ENCODE measurements at places on chromosomes 7 and 10.

DNA sequence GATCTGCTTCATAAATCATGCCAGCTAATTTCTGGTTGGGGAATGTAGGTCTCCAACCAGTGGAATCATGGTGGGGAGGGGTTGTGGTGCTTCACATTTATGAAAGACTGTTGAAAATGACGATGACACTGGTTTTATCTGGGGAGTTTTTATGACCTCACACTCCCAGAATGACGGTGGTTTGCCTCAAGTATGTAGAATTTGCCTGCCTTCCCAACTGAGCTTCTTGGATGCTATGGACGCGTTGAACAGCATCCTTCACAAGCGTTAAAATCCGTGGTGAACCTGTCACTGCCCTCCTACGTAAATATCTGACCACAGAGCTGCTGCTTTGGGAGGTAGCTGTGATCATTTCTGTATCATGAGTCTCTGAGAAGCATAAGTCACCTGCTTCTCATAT is 3.3 kb downstream of the INSYN2A start:
- DNase-seq: no peak

- DNase-seq: no peak
Observed at GRCh38 chr10:84344526-84344925, 16.1 kb downstream of the CCSER2 start.

- no peak for DNase-seq
Observed at GRCh38 chr7:155587486-155587885, 41.1 kb upstream of the CNPY1 start.

DNA sequence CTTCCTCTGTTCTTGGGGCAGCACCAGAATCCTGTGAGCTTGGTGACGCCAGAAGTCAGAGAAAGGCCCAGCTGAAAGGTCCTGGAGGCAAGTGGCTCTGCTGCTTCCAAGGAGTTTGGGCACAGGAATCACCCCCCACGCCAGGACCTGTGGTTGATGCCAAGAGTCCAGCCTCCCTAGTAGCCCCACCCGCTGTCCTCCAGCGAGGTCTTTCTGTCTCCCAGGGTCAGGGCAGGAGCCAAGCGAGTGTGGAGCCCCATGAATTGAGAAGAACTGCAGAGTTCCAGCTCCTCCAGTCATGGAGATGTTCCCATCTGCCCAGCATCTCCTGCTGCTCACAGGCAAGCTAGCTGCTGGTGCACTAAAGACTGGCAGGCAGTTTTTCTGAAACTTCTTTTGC is 631.7 kb upstream of the MGMT start:
- DNase-seq: no peak

DNA sequence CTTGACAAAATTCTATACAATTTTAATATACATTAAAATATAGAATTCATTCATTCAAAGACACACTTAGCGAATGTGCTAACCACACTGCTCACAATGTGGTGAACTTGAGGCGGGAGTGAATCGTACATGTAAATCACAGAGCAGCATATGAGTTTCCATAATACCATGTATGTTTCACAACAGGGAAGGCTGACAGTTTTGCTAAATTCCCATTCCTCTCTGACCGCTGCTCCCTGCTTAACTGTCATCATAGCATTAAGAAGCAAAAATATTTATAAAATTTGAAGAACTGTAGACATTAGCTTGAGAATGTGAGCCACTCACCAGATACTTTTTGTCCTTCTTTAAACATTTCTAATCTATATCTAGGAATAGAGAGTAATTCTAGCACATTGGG is 763.3 kb downstream of the MAGI2 start:
- no peak for DNase-seq

DNA sequence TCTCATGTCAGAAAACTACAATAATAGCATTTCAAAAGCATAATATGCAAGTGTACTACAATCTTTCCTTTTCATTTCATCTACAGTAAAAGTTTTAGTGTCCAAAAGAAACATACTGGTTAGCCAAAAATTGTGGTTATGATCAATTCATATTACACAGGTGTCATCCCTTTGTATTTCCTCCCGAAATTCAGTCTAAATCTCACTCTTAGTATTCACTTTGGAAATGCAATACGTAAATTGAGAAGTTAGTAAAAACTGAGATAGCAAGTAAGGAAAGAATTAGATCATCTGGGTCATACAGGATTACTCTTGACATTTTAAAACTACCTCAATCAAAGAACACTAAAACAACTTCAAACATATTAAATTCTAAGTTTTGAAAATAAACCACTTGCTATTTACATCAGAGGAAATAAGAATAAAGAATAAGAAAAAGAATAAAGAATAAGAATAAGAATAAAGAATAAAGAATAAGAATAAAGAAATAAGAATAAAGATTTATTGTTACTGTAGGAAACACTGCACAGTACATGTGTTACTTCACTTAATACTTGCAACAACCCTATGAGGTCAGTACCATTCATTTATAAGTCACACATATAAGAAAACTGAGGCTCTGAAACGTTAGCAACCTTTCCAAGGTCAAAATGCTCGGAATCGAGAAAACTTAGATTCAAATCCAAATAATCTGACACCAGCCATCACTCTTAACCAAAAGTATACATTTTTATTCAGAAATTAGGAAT is 10.5 kb downstream of the SNX13 start:
- no peak for DNase-seq

- no peak for DNase-seq
Observed at GRCh38 chr7:138992052-138992531, 10.9 kb upstream of the KIAA1549 start.

DNA sequence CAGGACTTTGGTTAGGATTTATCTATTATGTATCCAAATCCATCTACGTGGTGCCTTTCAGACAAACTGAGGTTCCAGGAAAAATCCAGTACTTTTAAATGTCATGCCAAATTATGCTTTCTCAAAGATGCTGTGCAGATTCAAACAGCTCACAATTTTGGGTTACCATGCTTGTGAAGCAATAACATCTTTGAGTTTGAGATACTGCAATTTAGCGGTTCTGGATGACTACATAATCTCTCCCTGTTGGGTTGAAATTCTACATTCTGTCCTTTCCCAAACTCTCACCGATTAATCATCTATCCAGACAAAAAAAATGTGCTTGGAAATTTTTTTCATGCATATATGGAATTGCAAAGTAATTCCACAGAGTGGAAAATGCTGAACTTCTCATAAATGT is 3.5 kb downstream of the RHOBTB1 start:
- no peak for DNase-seq

DNA sequence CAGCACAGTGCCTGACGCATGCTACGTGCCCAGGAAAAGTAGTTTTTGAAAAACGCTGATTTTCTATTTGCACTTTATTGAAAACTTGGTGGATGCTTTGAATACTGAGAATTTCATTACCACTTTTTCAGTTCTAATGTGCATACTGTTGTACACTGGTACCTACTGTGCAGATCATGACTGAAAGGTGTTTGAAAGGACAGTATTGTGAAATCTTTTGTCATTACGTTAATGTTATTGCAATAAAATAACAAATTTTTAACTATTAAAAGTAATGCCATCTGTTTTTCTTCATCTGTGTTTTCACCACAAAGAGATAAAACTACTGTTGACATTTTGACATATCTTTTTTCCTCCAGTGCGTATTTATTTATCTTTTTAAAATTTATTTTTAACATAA is 42.1 kb downstream of the CNNM2 start:
- no peak for DNase-seq

- DNase-seq: no peak
Observed at GRCh38 chr7:157910446-157910845, 573.6 kb downstream of the DNAJB6 start.
